Activated CD8-positive, alpha-beta memory T cell treated with anti-CD3 and anti-CD28 coated beads, Interleukin-2, amount 10 ng/mL, durations not matched to agents 7 days and 5 days (primary cell): ENCODE measurements at places on chromosomes 2 and 18. TPM values are rescaled to one million over a fixed set of nuclear protein-coding genes. Genes with fewer than 3 reads are reported as not detected.

- H3K36me3 ChIP-seq, result no peaks in the 10 kb centered on the region
- no peak overlapping the region for H3K4me3 ChIP-seq
- no peaks in the 10 kb centered on the region for H3K4me1 ChIP-seq
- DNase-seq, result no peak
- peaks cover 9% of the 10 kb centered on the region for H3K27me3 ChIP-seq
These were observed 20.9 kb upstream of the ROCK2 start for GRCh38 chr2:11365096-11365879.

DNA sequence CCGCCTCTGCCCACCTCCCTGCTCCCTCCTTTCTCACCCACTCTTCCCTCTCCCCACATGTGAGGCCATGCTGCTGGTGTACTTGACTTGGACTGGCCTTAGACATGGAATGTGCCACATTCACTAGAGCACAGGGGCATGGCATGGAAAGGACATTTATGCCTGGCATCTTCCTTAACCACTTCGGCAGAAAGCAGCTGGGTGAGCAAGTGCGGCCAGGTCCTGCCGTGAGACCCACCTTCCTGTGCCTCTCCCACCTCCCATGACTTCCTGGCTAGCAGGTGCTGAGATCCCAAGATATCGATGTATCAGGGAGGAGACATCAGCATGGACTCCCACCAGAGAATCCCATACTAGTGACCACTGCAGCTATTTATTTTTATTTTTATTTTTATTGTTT lies 13.0 kb downstream of the GPR55 start:
- peaks cover 37% of the 10 kb centered on the region for H3K36me3 ChIP-seq
- DNase-seq, result no peak
- peaks cover 10% of the 10 kb centered on the region for H3K27me3 ChIP-seq
- H3K4me3 ChIP-seq, result no peak overlapping the region
- peaks cover 68% of the 10 kb centered on the region for H3K4me1 ChIP-seq

DNA sequence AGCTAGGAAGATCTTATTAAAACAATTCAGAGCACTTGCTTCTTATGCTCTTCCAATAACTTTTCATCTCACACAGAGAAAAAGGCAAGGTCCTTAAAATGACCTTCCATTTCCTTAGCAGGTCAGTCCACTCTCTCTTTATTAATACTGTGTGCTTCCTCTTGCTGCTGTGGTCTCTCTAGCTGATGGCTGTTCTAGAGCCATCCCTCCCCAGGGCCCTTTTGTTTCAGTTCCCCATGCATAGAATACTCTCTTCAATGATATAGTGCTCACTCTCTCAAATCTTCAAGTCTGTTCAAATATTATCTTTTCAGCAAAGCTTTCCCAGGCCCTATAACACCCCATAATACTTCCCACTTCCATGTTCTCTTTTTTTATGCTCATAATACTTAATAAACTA lies 469.3 kb downstream of the METTL4 start:
- H3K4me1 ChIP-seq, result no peaks in the 10 kb centered on the region
- H3K27ac ChIP-seq, result no peak overlapping the region

DNA sequence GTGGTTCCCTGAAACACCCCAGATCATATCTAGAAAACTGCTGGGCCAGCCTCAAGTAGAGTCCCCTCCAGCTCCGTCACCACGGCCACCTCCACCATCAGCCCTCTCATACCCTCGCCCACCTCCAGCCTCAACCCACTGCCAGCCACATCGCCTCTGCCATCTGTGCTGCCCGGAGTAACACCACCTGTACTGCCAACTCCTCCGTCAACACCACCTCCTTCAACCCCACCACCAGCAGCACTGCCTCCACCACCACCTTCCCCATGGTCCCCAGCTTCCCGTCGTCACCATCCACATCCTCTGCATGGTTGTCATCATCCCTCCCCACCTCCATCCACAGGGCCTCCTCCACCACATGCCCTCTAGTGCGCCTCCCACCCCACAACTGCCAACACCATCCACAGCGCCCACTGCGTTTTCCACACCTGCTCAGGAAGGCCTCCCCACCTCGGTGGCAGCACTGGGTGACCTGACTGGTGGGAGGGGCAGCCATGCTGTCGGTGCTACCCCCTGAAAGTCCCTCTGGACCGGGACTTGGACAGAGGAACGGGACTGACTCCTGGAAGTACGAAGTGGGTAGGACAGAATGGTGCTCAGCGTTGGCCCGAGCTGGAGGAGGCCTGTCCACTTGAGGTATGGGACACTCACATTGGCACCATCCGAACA lies 1.6 kb downstream of the SNED1 start:
- no peak overlapping the region for H3K27ac ChIP-seq
- H3K36me3 ChIP-seq, result no peaks in the 10 kb centered on the region
- H3K4me3 ChIP-seq, result no peak overlapping the region
- DNase-seq, result peak; percentile 35
- peaks cover 2% of the 10 kb centered on the region for H3K4me1 ChIP-seq

DNA sequence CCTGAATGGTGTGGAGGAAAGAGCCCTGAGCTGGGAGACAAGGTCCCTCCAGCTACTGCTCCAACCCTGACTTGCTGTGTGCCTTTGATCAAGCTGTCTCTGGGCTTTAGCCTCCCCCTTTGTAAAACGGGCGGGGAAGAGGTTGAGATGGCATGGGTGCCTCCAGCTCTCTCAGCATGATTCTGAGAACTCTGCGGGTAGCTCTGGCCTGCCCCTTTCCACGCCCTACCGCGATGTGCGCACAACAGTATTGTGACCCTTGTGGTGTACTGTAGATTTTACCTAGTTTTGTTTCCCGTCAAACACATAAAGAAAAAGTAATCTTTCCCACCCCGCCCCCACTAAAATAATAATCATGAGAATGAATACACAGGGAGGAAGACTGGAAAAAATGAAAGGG lies 5.3 kb downstream of the CD8A start:
- peak overlapping the region; percentile 92 for H3K4me3 ChIP-seq
- no peaks in the 10 kb centered on the region for H3K27me3 ChIP-seq
- peaks cover 57% of the 10 kb centered on the region for H3K4me1 ChIP-seq

DNA sequence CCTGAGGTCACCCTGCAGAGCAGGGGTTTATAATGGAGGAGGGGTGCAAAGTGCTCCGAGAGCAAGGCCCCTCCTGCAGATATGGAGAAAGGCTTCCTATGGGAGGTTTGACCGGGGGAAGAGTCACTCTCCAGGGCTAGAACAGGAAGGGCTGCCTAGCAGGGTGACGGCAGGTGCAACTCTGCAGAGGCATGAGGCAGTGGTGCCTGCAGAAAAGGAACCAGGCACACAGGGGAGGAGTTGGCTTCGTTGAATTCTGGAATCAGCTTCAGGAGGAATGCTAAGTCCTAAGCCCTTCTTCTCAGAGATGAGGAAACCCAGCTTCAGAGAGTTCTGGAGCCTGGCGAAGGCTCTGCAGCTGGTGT lies 17.5 kb upstream of the HPCAL1 start:
- no peak for DNase-seq
- no peaks in the 10 kb centered on the region for H3K36me3 ChIP-seq
- peaks cover 20% of the 10 kb centered on the region for H3K4me1 ChIP-seq
- H3K4me3 ChIP-seq, result no peak overlapping the region
- no peaks in the 10 kb centered on the region for H3K27me3 ChIP-seq

DNA sequence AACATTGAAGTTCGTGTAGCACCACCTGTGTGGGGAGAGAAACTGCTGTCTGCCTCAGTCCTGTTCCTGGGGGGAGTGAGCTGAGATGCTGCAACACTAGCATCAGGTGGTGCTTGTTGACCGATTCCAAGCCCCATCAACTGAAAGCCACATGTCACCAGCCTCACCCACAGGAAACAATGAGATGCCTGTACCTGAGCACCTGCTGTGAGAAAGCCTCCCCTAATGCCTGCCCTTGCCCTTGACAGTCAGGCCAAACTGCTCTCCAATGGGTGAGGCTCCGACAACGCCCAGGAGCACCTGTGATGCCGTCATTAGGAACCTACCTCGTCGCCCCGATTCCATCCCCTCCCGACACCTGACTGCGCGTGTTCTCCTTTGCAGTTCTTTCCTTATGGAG lies 104.6 kb downstream of the SMC6 start:
- no peaks in the 10 kb centered on the region for H3K27me3 ChIP-seq
- peaks cover 8% of the 10 kb centered on the region for H3K4me1 ChIP-seq
- DNase-seq, result no peak
- H3K27ac ChIP-seq, result no peak overlapping the region
- no peak overlapping the region for H3K4me3 ChIP-seq
- no peaks in the 10 kb centered on the region for H3K36me3 ChIP-seq

PROKR1 gene
- not detected for total RNA-seq

TWIST2 gene
- total RNA-seq, result not detected
